ENCODE measurements at places on chromosomes 6 and 20. TPM values are rescaled to one million over a fixed set of nuclear protein-coding genes. Genes with fewer than 3 reads are reported as not detected.

The ADGRF1 gene
- total RNA-seq = not detected

The NKAIN2 gene
- total RNA-seq = not detected

The F13A1 gene
- total RNA-seq = not detected

The SLC9A8 gene
- 22.3 TPM for total RNA-seq

The APOBEC2 gene
- not detected for total RNA-seq
